ENCODE measurements at places on chromosomes 16 and 17.

DNA sequence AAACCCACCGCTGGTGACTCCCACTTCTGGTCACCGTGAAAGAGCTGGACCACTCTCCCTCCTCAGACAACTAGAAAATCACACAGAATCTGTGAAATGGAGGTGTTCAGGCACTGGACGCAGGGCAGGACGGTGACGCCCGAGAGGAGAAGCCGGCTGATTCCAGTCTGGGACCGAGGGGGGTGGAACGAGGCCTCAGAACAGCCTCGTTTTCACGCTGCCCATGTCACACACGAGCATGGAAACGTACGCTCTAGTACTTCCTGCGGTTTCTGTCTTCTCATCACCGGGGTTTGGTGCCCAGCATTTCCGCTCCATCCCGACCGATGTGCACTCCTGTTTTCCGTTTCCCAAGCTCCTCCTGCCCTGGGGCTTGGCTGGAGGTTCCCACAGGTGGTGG, 101.8 kb upstream of the METRNL start:
- no peak for DNase-seq

DNA sequence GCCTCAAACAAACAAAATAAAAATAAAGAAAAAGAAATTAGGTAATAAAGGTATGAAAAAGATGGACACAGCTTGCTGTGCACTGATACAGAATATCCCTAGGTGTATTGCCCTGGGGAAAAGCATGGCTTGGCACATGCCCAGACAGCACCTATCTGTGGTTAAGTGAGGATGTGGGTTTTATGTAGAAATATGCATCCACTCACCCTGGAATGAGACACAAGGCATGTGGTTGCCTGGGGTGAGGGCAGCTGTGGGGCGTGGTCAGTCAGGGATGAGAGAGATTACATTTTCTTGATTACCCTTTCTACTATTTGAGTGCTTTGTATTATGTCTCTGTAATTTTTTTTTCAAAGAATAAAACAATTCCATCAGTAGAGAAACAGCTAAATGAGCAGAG, 6.9 kb downstream of the PLLP start:
- DNase-seq: peak; percentile 46

- no peak for DNase-seq
Observed at GRCh38 chr17:41869426-41869825, 4.2 kb upstream of the KLHL11 start.

DNA sequence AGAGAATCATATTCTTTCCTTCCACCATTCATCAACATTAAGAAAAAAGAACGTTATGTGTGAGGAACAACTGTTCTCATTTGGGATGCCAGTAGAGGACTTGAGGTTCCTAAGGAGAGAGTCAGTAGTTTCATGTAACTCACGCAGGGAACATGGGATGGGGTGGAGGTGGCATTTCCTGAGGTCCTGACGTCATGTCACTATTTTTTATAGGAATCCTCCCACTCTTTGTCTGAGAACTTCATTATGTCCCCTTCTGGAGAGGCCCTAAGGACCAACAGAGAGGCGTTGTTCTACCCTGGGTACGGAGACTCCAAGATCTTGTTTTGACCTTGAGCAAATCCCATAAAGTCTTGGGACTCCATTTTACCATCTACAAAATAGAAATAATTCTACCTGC, 211.7 kb upstream of the SOX9 start:
- DNase-seq: no peak

- DNase-seq: no peak
Observed at GRCh38 chr17:74532115-74532514, 840 bp upstream of the CD300LB start.

DNA sequence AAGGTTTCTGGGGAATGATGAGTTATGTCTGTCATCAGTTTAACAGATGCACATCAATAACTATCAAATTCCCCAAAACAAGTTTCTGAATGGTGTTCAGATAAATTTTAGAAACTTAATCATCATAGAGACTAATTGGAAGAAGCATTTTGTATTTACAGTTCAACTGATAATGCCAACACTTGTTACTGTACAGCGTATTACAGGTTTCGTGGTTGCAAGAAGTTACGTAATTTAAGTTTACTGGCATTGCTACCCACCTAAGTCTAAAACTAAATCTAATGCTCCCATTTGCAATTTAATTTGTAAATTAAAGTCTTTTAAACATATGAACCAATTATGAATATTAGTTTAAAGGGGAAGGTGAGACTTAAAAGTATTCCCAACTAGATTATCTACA, 3.0 kb downstream of the SRSF1 start:
- DNase-seq: no peak

DNA sequence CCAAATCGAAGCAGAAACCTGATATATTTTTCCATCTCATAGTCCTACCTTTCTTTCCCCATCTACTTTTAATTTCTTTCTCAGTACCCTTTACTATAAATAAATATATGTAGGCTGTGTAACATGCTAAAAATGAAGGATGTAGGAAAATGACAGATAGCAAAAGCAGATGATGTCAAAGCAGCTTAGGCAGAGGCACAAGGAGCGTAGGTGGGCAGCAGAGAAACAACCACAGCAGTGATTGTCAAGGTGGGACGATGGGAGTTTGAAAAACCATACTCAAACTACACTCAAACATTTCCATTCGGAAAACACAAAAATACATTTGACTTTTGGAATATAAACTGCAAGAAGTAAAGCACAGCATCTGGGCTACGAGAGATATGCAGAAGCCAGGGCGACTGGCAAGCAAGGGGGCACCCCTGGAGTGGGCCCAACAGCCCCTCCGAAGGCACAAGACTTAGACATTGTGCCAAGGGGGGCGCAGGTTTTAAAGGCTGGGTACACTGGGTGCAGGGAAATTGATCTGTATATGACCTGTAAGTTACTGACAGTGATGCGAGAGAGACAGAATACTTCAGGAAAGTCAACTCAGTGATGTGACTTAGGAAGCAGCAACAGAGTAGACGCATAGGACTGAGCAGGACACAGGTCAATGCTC, 31.1 kb downstream of the SNN start:
- no peak for DNase-seq

- DNase-seq: no peak
Observed at GRCh38 chr17:67676305-67676704, 41.4 kb upstream of the NOL11 start.

DNA sequence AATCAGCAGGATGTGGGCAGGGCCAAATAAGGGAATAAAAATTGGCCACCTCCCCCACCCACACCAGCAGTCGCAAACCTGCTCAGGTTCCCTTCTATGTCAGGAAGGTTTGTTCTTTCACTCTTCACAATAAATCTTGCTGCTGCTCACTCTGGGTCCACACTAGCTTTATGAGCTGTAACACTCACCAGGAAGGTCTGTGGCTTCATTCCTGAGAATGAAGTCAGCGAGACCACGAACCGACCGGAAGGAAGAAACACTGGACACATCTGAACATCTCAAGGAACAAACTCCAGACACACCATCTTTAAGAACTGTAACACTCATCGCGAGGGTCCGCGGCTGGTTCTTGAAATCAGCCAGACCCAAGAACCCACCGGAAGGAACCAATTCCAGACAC, 115.5 kb upstream of the TBX2 start:
- peak; percentile 40 for DNase-seq

DNA sequence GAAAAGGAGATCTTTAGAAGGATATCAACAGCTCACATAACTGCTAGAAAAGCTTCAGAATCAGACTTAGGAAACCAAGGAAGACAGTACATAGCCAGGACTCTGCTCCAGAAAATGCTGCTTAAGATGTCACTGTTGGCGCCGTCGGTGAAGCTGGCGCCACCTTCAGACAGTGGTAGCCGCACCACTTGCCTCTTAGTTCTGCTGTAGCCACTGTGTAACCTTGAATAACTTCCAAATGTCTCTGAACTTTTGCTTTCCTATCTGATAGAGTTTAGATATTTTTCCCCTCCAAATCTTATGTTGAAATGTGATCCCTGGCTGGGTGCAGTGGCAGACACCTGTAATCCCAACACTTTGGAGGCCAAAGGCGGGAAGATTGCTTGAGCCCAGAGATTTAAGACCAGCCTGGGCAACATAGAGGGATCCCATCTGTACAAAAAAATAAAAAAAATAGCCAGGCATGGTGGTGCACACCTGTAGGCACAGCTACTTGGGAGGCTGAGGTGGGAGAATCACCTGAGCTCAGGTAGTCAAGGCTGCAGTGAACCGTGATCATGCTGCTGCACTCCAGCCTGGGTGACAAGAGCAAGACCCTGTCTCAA, 6.3 kb upstream of the USP31 start:
- peak; percentile 33 for DNase-seq

DNA sequence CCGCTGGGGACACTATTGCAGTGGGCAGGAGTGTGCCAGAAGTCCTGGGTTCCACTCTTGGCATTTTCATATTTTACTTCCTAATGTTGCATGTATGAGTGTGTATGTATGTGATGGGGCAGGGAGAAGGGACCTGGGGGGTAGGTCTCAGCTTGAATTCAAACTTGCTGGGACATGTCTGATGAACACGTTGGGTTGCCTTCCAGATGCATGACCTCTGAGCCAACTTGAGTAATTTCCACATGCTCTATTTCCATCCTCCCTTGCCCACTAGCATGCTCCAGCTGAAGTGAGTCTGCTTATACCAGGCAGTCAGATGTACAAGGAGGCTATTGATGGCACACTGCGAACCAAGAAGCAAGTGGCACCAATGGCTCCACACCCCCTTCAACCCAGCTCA, 32.9 kb upstream of the SRSF1 start:
- DNase-seq: no peak

GRCh38 chr17:20916383-20916782, 126.4 kb downstream of the USP22 start:
- no peak for DNase-seq

GRCh38 chr17:31328160-31328535, 6.7 kb upstream of the EVI2A start:
- peak; percentile 32 for DNase-seq

DNA sequence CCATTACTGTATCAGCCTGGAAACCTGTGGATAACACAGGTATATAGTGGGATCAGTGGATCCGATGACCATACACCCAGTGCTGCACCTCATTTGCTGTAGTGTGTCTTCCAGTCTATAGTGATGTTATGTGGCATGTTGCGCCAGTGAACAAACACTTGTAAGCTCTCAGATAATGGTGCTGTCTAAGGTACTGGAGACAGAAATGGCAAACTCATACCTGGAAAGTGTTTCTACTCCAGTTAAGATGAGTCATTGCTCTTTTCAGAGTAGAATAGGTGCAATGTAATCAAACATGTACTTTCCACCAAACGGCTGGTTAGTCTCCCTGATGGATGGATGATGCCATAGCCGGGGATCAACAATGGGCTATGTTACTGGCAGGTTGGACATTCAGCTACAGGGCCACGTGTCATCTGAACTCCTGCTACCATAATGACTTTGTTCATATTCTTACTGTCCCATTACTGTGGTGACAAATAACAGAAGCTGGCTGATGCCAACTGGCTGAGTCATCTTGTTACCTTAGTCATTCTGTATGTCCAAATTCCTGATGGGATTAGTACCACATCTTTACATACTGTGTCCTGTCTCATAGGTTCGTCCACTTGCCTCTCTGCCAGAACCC, 6.3 kb downstream of the CCL11 start:
- DNase-seq: peak; percentile 18

DNA sequence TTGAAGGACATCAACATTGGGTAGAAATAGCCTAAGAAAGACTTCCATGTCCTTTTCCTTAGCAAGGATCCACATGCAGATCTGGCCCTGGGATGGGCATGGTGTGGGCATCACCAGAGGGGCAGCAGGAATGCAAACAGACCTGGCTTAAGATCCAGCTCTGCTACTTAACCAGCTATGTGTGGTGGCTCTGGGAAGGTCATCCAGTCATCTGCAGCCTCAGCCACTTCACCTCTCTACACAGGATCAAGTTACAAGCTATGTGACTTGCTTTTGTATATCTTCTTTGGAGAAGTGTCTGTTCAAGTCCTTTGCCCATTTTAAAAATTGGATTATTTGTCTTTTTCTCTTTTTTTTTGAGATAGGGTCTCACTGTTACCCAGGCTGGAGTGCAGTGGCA, 13.5 kb upstream of the ADORA2B start:
- no peak for DNase-seq

DNA sequence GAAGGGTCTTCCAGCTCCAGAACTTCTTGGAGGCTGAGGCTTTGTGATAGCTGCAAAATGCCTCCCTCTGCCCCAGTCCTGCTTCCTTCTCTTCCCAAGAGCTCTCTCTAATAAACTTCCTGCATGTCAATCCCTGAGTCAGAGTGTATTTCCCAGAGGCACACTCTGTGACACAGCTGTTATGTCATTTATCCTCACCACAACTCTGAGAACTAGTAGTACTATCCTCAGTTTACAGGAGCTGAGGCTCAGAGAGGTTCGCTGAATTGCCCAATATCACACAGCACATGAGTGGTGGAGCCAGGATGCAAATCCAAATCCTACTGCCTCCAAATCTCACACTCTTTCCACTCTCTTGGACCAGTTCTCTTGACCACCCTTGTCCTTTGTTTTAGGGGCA, 20.0 kb downstream of the UNC45B start:
- peak; percentile 59 for DNase-seq

GRCh38 chr17:2064980-2065785, 10.3 kb downstream of the HIC1 start:
- DNase-seq: peak; percentile 76

All from cardiac fibroblast (primary cell).